ENCODE measurements at places on chromosomes 11 and 22.

DNA sequence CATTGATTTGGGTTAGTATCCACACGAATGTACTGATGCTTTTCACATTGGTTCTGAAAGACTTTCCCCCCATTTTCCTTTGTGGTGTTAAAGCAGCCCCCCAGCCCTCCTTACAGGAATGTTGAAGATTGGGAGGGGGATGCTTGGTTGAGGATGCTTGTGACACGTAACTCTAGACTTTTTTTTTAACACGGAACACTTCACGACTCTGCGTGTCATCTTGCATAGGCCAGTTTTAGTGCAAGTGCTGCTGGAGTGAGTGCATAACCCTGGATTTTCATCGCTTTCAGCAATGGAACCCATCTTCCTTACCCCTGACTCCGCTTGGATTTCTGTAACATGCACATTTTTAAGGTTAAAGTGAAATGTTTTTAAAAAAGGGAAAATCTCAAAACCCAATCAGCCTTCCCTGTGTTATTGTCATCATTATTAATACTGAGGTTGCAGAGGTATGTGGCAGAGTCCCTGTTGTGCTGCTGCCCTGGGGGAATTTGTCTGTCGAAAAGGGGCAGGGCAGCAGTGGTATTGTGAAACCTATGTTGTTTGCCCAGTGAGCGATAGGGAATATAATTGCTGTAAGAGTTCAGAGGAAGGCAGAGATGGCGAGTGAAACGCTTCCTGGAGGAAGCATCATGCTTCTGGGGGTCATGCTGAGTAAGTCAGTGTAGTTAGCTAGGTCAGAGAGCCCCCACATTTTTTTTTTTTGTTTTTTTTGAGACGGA, 12.1 kb downstream of the CECR2 start:
- no peak for DNase-seq

DNA sequence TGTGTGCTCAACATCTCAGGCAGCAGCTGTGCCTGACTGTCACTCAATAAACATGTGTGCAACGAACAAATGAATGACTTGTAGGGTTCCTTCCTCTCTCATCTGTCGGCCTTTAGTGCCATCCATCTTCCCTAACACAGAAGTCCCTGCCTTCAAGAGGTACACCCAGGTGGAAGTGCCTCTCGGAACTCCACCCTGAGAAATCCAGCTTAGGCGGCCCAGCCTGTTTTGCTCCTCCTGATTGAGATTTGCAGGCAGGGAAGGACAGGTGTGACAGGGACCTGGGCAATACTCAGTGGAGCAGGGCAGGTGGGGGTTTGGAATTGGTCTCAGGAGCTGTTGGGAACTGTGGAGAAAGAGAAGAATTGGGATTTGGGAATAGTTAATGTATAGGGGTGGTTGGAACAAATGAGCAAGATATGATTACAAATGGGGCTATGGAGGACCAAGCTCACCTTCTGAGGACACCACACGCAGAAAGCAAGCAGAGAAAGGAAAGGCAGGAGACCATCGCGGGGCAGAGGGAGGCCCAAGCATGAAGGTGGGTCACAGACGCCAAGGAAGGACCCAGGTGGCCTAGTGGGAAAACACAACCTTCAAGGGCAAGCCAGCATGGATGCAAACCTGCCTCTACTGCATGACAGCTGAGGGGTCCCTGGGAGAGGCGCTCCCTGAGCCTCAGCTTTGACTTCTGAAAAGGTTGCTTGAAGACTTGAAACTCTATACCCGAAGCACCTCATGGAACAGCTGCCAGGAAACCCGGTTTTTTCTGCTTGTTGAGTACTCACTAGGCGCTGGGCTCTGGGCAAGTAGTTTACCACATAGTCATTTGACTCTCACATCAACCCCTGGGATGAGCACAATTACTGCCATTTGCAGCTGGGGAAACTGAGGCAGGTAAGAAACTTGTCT, 40.9 kb upstream of the ANO1 start:
- DNase-seq, result no peak

GRCh38 chr11:121591405-121592033, 138.8 kb upstream of the SORL1-AS1 start:
- DNase-seq, result peak; percentile 70

DNA sequence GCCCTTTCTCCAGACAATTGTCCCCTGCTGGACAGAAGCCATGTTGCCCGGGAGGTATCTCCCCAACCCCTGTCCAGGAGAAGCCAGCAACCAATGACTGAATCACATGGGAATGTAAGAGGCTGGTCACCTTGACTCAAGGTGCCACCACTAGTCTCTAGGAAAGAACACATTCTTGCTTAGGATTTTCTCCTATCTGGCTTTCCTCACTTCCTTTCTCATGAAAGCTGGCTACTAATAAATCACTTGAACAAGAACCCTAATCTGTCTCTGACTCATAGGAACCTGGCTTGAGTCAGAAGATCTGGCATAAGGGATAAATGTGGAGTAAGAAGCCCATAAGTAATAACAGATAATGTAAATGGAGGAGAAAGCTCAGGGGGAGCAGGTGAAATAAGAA, 101.4 kb upstream of the C11orf87 start:
- no peak for DNase-seq

- DNase-seq, result no peak
These were observed 897.7 kb downstream of the KCNA4 start for GRCh38 chr11:29119116-29119515.

DNA sequence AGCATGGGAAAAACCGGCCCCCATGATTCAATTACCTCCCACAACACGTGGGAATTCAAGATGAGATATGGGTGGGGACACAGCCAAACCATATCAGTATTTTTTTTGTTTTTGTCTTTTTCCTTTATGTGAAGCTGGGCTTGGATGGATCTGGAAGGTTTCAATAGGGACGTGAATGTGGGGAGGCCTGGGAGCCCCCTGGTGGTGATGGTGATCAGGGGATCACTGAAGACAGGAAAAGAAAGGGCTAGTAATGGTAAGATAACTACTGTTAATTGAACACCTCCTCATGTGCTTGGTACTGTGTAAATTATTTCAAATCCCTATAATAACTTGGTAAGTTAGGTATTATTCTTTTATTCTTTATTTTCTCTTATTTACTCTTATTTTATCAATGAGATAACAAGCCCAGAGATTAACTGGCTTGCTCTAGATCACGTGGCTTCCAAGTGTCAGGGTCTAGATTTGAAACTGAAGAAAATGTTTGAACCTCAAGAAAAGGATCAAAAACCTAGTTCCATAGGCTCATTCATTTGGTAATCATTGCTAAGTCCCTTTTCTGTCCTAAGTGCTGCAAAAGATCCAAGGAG, 364.2 kb downstream of the TENM4 start:
- peak; percentile 56 for DNase-seq

- DNase-seq, result no peak
These were observed 27.9 kb downstream of the MB start for GRCh38 chr22:35589071-35589755.

DNA sequence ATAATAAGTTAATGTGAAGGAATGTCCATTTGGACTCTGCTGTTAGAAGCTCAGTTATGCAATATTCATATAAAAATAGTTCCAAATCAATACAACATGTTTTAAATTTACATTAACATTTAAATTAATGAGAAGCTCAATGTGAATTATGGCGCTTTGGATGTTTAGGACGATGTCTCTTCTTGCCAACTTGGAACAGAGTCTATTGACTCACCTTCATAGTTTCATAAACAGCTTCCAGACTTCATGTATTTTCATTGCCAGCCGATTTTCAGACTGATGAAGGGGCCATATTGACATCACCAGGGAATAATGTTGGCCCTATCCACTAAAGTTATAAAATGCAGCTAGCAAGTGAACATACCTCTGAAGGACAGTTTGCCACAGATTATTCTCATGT, 1136.2 kb downstream of the LRRC4C start:
- DNase-seq, result no peak

Data from RPMI8226 (cell line).